ENCODE measurements at places on chromosomes 7 and 10.

DNA sequence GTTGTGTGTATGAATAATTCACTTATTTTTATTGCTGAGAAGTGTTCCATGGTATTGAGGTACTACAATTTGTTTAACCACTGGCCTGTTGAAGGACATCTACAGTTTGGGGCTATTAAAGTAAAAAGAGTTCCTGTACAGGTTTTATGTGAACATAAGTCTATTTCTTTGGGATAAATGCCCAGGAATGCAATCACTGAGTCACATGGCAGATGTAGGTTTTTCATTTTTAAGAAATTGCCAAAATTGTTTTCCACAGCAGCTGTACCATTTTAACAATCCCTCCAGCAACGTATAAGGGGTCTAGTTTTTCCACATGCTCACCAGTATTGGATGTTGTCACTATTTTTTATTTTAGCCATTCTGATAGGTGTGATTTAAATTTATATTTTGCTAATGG, 243.9 kb downstream of the TNS3 start:
- no peak for DNase-seq

DNA sequence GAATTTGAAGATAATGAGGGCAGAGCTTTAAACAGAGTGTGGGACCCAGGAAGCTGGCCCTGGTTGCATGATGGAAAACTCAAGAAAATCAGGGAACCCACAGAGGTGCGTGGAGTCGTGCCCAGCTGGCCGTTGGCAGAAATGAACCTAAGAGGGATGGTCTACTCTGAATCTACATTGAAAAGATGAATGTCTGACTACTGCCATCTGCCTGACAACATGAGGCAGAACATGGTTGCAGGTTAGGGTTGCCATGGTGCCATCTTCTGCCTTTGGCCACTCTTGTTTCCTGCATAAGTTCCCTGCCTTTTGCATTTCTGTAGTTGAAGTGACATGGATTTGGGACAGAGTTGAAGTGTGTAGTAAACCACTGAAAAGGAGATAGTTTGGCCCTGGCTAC, 138.5 kb upstream of the COBL start:
- DNase-seq, result no peak

- DNase-seq, result no peak
Observed at GRCh38 chr7:80235334-80235733, 100.7 kb downstream of the GNAI1 start.

- no peak for DNase-seq
Observed at GRCh38 chr7:84912993-84913635, 273.7 kb downstream of the SEMA3D start.

DNA sequence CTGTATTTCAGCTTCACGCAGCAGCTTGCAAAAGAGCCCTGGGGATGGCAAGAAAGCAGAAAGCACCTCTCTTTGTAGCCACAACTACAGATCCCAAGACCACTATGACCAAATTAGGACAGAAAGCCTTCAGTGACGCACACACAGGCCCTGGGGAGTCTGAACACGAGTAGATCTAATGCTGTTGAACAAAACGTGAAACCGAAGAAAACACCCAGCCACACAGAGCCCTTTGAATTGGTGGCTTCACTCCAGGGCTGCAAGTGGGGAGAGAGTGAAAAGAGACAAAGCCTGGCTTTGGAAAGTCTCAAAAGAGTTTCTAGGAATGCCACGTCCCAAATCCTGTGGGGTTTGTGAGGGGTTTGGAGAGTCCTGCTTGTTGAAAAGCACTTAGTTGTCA, 28.4 kb downstream of the PLXNA4 start:
- no peak for DNase-seq

DNA sequence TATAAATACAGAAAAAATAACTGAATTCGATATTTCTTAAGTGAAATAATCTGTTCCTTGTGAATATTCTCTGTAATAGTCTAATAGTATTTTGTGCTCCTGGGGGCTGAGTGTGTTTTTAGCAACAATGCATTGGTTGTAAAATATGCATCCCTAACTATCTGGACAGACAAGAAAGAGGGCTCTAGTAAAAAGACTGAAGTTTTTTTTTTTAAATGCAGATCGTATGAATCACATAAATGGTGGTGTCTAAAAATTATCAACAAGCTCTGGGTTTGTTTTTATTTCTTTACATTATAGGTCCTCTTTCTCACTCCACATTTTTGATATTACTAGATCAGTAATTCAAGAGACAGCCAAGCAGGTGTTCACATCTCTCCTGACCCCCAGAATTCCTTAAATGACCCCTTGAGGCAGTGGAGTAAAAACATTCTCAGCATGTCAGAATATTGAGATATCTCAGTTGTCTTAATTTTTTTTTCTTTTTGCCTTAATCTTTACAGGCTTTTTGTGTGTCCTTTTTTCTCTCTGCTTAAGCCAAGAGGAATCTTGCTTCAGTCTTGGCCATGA, 18.2 kb downstream of the ARID5B start:
- DNase-seq, result no peak

DNA sequence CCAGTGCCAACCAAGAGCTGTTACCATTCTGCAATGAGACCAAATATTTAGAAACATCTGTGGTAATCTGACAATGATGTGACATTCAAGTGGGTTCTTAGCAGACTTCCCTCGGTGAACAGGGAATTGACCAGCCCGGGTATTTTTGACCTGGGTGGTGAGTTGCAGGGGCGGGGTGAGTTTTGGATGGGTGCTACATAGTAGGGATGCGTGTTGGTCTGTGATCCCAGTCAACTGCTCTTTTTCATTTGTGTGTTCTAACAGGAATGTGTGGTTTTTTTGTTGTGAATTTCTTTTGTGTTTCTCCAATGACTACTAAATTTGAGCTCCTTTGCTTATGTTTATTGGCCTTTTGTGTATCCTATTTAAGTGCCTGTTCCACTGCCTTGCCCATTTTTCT, 273.6 kb upstream of the HABP2 start:
- no peak for DNase-seq

DNA sequence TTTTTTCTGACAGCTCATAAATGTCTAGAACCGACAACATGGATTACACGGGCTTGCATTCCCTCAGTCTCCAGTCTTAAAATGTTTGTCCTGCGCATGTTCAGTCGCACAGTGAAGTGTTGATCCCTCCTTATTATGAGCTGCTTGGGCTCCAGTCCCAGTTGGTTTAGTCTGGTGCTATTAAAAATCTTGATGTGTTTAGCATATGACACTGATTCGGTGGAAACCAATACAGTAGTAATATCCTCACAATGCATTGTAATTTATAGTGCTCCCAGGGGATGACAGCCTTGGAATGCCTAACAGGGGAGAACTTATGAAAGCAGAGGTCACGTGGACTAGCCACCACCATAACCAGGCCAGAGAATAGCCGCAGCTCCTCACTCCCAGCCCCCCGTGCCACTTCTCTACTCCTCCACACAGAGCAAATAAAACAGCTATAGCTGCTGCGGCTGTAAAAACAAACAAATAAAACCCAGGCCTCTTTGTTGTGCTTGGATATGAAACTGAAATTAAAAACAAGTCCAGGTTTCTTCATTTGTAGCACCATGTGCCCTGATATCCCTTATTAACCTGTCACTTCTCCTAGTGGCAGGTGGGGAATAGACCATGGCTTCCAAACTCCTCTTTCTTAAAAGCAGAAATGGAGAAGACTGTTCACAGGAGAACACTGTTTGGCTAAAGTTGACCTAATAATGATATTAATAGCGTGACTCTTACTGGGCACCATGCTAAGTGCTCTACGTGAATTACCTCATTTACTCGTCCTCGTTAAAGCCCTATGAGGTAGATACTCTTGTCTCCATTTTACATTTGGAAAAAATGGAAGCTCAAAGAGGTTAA, 7.7 kb downstream of the DPCD start:
- no peak for DNase-seq

DNA sequence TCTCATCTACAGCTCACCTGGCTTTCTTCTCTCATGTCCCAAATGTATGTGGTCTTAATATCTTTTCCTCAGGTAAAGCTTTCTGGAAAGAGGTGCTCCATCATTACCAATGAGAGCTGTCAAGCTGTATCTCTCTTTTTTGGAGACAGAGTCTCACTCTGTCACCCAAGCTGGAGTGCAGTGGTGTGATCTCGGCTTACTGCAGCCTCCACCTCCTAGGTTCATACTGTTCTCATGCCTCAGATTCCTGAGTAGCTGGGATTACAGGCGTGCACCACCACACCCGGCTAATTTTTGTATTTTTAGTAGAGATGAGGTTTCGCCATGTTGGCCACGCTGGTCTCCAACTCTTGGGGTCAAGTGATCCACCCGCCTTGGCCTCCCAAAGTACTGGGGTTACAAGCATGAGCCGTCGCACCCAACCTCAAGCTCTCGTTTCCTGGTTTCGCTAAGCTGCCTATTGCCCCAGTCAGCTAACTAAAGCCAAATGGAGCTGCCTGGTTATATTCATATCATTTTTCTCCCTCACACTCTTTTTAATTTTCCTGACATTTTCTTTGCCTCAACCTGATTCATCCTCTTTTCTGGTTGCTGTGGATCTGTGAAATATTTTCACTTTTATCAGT, 60.5 kb downstream of the SUFU start:
- DNase-seq, result no peak

GRCh38 chr10:6036861-6037321, 25.3 kb downstream of the IL2RA start:
- no peak for DNase-seq

- no peak for DNase-seq
Observed at GRCh38 chr7:115217373-115217772, 295.5 kb downstream of the MDFIC start.
